Fibroblast of skin of scalp (primary cell): ENCODE measurements at places on chromosomes 1 and 21.

DNA sequence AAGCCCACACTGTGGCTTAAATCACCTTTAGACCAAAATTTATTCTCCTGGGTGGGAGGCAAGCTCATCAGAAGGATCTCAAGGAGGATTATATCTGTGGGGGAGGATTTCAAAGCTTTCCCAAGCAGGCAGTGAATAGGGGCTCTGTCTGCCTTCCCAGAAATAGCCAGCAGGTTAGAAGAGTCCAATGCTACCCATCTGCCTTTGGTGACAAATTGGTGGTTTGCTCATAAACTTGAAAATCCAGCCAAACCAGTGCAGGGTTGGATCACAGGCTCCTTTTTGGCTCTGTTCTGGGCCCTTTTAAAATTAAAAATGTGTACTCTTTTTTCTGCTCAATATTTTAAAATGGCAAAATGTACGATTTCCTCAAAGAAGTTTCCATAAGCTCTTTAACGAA lies 118.9 kb upstream of the ZC3H11B start:
- DNase-seq: no peak

GRCh38 chr1:212586206-212587015 lies 22.1 kb upstream of the ATF3 start:
- DNase-seq: peak; percentile 26

GRCh38 chr21:25944672-25945213 lies 210.0 kb downstream of the GABPA start:
- no peak for DNase-seq

DNA sequence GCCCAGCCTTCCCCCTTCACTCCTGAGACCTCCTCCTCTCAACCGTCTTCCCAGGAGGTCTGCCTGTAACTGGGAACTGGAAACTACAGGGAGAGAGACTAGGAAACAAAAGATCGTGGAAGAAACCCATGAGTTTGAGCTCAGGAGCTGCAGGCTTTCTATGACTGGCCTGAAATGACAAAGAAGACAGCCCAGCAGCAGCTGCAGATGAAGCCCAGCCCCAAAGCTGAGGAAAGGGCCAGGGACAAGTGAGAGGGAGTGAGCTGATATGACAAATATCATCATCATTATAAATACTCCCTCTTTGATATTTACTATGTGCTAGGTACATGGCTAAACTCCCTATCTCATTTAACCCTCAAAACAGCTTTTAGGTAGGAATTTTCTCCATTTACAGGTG lies 142.6 kb upstream of the CTTNBP2NL start:
- DNase-seq: no peak

- DNase-seq: no peak
These were observed 7.9 kb upstream of the GUCA2B start for GRCh38 chr1:42145389-42145716.

- DNase-seq: peak; percentile 2
These were observed 2.4 kb upstream of the ZRANB2 start for GRCh38 chr1:71083271-71083670.

- DNase-seq: no peak
These were observed 328.5 kb downstream of the FAM72C start for GRCh38 chr1:143643148-143643885.

DNA sequence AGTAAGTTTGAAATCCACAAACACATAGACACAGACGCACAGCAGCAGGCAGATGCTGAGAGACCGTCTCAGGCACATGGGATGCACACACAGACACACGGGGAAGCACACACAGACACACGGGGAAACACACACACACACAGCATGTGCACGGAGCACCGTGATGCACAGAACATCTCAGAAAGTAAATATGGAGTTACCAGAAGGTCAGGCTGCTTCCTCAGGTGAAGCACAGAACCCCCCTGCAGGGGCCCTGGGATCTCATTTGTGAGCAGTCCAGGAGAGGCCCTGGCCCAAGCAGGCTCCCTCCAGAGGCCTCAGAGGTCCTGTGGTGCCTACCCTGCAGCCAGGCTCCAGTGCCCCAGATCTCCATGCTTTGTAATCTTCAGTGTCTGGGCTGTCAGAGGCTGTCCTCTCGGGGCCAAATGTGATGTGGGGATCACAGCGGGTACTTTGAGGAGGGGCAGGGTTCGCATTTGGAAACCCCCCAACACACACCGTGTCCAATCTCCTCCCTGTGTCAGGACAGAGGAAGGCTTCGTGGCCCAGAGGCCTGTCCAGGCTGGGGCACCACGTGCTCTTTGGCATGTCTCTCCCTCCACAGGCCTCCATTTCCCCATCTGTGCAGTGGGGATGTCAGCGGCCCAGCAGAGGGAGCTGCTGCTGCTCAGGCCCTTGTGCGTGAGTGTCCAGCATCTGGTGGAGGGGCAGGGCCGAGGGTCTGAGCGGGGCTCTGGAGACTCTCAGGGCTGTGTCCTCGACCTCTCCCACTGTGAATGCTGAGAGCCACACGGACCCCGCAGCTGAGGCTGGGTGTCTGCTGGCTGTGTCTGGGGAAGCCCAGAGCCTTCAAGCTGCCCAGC lies 23.0 kb upstream of the PRSS38 start:
- no peak for DNase-seq

DNA sequence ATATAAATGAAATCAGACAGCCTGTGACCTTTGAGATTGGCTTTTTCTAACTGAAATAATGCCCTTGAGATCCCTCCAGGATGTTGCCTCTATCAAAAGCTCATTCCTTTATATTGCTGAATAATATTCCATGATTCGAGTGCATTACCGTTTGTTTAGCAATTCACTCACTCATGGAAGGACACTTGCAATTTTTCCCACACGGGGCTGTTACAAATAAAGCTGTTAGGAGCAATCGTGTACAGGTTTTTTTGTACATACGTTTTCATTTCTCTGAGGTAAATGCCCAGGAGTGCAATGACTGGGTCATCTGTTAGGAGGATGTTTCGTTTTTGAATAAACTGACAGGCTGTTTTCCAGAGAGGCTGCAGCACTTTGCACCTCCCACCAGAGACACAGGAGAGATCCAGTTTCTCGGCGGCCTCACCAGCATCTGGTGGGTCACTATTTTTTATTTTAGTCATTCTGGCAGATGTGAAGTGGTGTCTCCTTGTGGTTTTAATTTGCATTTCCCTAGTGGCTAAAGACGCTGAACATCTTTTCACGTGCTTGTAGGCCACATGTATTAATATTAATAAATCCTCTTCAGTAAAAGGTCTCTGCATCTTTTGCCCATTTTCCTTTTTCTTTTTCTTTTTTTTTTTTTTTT lies 11.0 kb downstream of the PRDM15 start:
- DNase-seq: peak; percentile 66

DNA sequence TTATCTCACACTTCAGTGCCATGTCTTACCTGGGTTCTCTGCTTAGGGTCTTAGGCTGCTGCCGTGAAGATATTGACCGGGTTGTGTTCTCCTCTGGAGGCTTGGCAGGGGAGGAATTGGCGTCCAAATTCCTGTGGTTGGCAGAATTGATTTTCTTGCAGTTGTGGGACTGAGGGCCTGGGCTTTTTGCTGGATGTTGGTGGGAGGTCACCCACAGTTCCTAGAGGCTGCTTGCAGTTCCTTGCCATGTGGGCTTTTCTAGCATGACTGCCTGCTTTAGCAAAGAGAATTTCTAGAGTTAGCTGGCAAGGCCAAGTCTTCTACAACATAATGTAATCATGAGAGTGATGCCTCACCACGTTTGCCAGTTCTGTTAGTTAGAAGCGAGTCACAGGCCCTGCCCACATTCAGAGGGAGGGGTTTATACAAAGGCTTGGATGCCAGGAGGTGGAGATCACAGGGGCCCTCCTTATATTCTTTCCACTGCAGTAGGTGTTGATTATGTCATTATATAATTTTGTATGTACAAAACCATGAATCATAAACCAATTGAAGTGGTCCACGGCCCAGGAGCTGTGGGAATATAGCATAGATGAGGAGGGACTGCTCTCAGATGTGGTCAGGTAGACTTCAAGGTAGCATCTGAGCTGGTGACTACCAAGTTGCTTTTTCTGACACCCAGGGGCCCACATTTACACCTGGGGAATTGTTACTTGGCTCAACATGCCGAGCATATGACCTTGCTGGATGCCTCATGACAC lies 6.6 kb downstream of the UBL4B start:
- DNase-seq: peak; percentile 13

DNA sequence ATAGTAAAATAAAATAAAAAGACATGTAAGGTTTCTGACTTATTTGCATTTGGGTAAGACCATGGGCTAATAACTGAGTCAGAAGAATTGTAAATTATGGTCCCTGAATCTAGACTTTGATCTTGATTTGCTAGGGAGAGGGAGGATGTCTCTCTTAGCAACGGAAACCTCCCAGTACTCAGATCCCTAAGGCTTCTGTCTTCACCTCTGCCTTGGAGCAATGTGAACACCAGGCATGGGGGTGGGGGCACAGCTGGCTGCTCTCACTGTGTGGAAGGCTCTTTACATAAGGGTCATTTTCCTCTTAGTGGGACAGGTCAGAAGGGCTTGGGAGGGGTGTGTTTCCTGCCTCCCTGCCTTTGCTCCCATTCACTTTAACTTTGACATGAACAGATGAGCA lies 17.0 kb upstream of the TMEM54 start:
- DNase-seq: no peak

DNA sequence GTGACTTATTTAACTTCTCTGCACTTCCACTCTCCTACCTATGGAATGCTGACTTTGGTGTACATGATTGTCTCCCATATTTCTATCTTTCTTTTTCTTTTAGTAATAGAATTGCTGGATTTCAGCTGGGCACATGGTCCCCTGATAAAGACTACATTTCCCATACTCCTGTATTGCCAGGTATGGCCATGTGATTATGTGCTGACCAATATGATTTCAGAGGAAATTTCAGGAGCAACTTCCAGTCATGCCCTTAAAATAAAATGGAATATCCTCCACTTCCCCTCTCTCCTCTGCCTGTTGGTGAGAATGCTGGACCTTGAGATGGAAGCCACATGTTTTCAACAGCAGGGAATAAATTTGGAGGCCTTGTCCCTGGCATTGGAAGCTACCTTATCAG lies 130.7 kb upstream of the IGSF21 start:
- no peak for DNase-seq

DNA sequence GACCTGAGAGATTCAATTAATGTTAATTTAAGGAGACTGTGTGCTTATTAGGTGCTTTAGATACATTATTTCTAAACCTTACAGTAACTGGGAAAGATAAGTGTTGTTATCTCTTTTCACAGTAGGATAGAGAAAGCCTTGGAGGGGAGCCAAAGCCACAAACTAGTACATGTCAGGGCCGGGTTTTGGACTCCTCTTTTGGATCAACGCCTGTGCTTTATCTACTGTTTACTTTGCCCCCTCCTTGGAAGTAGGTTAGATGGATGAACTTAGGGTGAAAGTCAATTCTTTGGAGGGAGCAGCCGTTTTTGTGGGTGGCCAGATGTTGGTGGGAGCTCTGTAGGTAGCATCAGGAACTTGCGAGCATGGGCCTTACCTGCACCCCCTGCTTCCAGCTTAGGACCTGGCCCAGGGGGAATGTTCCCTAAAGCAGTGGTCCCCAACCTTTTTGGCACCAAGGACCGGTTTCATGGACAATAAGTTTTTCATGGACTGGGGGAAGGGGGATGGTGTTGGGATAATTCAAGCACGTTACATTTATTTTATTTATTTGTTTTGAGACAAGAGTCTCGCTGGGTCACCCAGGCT lies 1.7 kb downstream of the HHAT start:
- peak; percentile 31 for DNase-seq
